ENCODE measurements at places on chromosomes 16 and 17. TPM values are rescaled to one million over a fixed set of nuclear protein-coding genes. Genes with fewer than 3 reads are reported as not detected.
A peak's percentile ranks its signal among the peaks of the same experiment; 100 is the strongest.

DNA sequence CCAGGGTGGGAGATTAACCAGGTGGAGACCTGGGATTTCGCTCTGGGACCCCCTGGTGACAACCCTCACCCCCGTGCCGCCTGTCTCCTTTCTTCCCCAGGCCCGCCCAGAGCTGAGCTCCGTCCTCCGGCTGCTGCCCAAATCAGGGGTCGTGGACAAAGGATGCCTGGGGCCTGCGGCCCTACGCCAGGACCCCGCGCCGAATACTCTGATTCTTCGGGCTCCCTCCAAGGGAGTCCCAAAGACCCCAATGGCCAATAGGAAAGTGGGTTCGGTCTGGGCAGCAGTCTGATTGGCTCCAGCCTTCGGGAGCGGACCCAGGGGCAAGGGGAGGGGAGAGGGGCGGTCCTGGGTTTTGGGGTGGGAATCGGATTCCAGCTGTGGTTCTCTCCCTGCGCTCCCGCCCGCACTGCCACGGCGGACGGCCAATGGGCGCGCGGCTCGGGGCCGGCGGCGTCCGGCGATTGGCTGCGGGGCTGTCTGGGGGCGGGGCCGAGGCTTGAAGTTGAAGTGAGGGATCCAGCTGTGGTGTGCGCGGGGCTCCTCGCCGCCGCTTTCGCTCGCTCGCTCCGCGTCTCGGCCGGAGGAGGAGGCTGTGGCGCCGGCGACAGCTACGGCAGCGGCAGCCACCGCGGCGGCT lies at the start of gene CACNA1G:
Gene CACNA1G, plus strand, starts transcription at position 531 of the 640 bp plus-strand sequence. CDS start 745 bp downstream, outside the sequence.
- peak within 1 kb of the TSS; percentile 58 for H3K4me3 ChIP-seq
- peaks cover 41% of the 10 kb centered on the region for H3K4me1 ChIP-seq
- H3K36me3 ChIP-seq = peaks cover 9% of the 10 kb centered on the region
- H3K27me3 ChIP-seq = peaks cover 48% of the 10 kb centered on the region
- peak; percentile 98 for DNase-seq
- no peak within 1 kb of the TSS for H3K27ac ChIP-seq

The CD300H gene
- total RNA-seq = not detected

DNA sequence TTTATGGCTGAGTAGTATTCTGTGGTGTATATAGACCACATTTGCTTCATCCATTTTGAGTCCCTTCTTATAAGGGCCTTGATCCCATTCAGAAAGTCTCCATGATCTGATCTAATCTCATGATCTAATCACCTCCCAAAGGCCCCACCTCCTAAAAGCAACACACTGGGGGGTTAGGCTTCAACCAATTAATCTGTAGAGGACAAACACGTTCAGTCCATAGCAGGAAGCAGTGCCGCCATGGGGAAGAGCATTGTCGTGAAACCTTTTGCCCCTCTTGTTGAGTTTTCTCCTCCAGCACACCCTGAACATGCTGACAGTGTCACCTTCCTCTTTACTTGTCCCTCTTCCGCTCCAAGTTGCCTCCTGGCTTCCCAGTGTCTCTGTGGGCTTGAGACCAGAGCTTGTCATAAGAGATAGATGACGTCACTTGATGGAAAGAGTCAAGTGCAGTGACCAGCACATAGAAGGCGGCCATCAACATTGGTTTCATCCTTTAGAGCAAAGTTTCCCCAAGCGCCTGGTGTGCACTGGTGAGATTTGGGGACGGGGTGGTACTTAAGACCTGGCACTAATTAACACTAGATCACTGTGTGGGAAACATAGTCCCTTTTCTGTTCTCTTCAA lies 74.1 kb downstream of the PRKCB start:
- no peak overlapping the region for H3K27ac ChIP-seq
- H3K36me3 ChIP-seq = no peaks in the 10 kb centered on the region
- H3K4me3 ChIP-seq = no peak overlapping the region
- no peak for DNase-seq
- H3K27me3 ChIP-seq = no peaks in the 10 kb centered on the region

DNA sequence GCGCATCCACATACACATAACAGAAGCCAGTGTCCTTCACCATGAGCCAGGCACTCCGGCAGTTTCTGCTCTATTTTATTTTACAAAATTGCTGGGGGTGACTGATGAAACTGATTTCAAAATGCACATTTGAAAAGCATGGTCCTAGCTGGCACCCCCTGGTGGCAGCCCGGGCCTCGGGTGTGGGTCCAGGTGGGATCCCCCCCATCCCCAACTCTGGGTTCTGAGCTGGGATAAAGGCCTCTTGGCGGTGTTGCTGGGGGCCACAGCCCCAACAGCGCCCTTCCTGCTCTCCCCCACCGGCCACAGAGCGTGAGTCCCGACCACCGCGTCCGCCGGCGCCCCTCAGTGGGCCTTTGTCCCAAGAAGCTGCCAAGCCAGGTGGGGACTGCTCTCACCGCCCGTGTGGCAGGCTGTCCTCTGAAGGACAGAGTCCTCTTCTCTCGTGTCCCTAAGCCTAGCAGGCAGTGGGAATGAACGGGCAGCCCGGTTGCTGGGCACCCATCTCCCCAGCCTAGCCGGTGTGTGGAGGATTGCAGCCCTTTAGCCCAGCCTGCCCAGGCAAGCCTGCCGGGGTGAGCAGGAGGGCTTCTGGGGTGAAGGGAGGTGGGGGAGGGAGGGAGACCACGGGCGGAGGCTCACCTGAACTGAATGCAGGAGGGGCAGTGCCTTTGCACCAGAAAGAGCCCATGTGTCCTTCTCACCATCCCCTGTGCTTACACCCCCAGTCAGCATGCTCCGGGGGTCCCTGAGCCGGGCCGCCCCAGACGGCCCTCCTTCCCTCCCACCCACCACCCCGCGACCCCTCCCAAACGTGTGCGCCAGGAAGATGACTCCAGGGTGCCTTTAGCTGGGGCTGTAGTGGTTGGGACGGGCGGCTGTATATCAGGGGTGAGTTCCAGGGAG lies 898 bp downstream of the SNAI3 start:
- H3K36me3 ChIP-seq = no peaks in the 10 kb centered on the region
- H3K27me3 ChIP-seq = peaks cover 66% of the 10 kb centered on the region
- H3K27ac ChIP-seq = no peak overlapping the region
- DNase-seq = no peak
- peaks cover 29% of the 10 kb centered on the region for H3K4me1 ChIP-seq
- H3K4me3 ChIP-seq = peak overlapping the region; percentile 65

The NGFR gene
- 23.7 TPM for total RNA-seq

DNA sequence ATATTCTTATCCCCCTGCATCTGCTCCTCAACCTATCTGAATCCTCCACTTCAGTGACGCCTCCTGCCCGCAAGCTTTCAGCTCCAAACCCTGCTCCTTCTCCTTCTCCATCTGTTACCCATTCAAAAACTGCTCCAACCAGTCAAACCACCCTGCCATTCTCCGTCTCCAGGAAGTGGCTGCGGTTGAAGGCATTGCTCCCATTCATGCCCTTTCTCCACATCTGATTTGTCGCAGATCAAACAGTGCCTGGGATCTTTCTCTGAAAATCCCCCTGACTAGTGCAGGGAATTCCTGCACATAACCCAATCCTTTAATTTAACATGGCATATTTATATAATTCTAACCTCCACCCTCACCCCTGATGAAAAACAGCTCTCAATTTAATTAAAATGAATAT lies 56.3 kb downstream of the SLFN5 start:
- no peak overlapping the region for H3K27ac ChIP-seq
- H3K27me3 ChIP-seq = no peaks in the 10 kb centered on the region
- no peak overlapping the region for H3K4me3 ChIP-seq
- no peaks in the 10 kb centered on the region for H3K4me1 ChIP-seq
- no peaks in the 10 kb centered on the region for H3K36me3 ChIP-seq

- no peak for DNase-seq
- no peak overlapping the region for H3K4me3 ChIP-seq
- no peaks in the 10 kb centered on the region for H3K4me1 ChIP-seq
- H3K27me3 ChIP-seq = no peaks in the 10 kb centered on the region
- no peaks in the 10 kb centered on the region for H3K36me3 ChIP-seq
- no peak overlapping the region for H3K27ac ChIP-seq
Observed at GRCh38 chr17:54727624-54728023, 173.0 kb upstream of the TOM1L1 start.

The NPIPB6 gene
- total RNA-seq = 0.58 TPM

The ALG1 gene
- 11.6 TPM for total RNA-seq

The P2RX5 gene
- 0.80 TPM for total RNA-seq

GRCh38 chr16:46807336-46807735 lies 23.6 kb downstream of the C16orf87 start:
- no peaks in the 10 kb centered on the region for H3K36me3 ChIP-seq
- no peak for DNase-seq
- H3K27me3 ChIP-seq = no peaks in the 10 kb centered on the region
- no peak overlapping the region for H3K4me3 ChIP-seq
- no peak overlapping the region for H3K27ac ChIP-seq

- no peak for DNase-seq
- no peak overlapping the region for H3K4me3 ChIP-seq
- no peaks in the 10 kb centered on the region for H3K36me3 ChIP-seq
Observed at GRCh38 chr17:56771975-56772374, 61.7 kb downstream of the C17orf67 start.

The CD300C gene
- 0.39 TPM for total RNA-seq

- H3K4me3 ChIP-seq = no peak overlapping the region
- peaks cover 36% of the 10 kb centered on the region for H3K4me1 ChIP-seq
- H3K36me3 ChIP-seq = peaks cover 51% of the 10 kb centered on the region
- DNase-seq = no peak
Observed at GRCh38 chr16:69110406-69110805, 5.0 kb downstream of the HAS3 start.

DNA sequence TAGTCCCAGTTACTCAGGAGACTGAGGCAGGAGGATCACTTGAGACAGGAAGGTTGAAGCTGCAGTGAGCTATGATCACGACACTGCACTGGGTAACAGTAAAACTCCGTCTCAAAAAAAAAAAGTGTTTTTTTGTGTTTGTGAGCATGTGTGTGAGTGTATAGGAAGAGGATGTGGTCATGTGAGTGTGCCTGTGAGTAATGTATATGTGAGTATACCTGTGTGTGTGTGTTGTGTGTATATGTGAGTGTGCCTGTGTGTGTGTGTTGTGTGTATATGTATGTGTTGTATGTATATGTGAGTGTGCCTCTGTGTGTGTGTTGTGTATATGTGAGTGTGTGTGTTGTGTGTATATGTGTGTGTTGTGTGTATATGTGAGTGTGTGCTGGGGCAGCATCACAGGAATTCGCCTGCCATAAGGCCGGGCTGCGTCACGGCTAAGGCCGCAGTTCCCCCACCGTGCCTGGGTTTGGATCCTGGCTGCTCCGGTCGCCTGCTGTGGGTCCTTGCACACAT lies 21.4 kb upstream of the NPTX1 start:
- no peak overlapping the region for H3K27ac ChIP-seq
- H3K36me3 ChIP-seq = no peaks in the 10 kb centered on the region
- no peak overlapping the region for H3K4me3 ChIP-seq
- no peak for DNase-seq

DNA sequence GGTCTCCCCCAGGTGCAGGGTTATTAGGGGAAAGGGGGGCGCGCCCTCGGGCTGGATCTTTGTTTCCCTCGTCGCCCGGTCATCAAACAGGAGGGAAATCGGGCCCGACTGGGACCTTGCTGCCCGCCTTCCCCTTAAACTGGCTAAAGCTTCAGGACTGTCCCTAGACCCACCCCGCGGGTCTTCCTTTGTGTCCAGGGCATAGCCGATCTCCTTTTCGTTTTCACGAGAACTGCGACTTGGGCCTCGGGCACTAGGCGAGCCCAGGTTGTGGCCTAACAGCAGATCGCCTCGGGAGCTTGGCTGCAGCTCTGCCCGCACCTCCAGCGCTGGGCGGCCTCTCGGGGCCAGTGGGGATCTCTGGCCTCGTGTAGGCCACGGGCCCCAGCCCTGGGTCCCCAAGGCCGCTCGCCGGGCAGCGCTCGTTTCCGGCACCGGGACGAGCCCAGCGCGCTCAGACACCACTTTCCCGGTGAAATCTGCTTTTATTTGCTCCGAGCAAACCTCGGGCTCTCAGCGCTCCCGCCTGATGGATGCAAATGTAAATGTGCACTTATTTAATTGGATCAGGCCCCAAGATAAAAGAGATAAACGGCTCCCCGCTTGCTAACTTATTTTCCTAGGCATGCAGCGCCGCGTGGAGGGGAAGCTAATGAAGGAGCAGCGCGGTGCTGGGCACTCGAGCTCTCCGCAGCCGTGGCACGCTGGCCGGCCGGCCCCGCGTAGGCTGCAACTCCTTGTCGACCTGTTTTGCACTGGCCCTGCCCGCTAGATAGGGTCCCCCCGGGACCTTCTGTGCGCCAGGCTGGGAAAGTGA lies 7.8 kb downstream of the IRX5 start:
- peak overlapping the region; percentile 35 for H3K4me3 ChIP-seq
- no peaks in the 10 kb centered on the region for H3K36me3 ChIP-seq
- H3K27me3 ChIP-seq = peaks cover 69% of the 10 kb centered on the region
- peaks cover 41% of the 10 kb centered on the region for H3K4me1 ChIP-seq
- no peak overlapping the region for H3K27ac ChIP-seq

DNA sequence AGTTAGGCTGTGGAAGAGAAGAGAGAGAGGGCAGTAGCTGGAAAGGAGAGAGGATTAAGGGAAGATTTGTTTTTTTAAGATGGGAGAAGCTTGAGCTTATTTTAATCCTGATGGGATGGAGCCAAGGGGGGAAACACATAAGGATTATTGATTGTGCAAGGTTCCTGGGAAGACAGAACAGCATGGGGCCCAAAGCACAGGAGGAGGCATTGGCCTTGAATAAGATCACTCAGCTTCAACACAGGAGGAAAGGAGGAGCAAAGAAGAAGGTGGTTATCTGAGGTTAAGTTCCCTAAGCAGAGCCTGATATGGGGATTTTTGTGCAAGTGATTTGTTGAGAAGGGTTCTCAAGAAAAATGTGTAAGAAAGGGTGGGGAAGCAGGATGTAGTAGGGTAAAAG lies 169.8 kb downstream of the ABCC12 start:
- DNase-seq = peak; percentile 64
- H3K4me1 ChIP-seq = no peaks in the 10 kb centered on the region
- H3K4me3 ChIP-seq = no peak overlapping the region
- H3K36me3 ChIP-seq = no peaks in the 10 kb centered on the region
- H3K27ac ChIP-seq = no peak overlapping the region

GRCh38 chr16:78902321-78902720 lies 698.2 kb downstream of the MAF start:
- H3K36me3 ChIP-seq = no peaks in the 10 kb centered on the region
- no peak for DNase-seq
- H3K27ac ChIP-seq = no peak overlapping the region

Measured in esophagus muscularis mucosa (tissue), 4 donors.